NCI-H2029 treated with DMSO at 0.1 percent for 48 hours (cell line): ENCODE measurements at places on chromosomes 4 and X.

DNA sequence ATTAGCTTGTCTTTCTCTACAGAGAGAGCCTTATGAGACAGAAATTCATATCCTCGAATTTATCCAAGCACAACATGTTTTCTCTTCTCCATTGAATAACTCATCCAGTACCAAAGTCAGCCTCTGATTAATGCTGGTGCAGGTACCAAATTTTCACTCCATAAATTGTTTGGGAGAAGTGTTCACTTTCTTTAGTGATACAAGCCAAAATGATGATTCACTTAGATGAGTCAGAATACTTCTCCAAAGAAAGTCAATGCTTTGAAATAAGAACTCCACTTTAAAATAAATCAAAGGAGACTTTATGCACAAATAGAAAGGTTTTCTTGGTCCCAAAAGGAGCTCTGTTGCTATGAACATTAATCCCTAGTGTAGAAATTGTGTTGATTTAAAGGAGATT is 60.2 kb downstream of the MAOB start:
- DNase-seq, result no peak

DNA sequence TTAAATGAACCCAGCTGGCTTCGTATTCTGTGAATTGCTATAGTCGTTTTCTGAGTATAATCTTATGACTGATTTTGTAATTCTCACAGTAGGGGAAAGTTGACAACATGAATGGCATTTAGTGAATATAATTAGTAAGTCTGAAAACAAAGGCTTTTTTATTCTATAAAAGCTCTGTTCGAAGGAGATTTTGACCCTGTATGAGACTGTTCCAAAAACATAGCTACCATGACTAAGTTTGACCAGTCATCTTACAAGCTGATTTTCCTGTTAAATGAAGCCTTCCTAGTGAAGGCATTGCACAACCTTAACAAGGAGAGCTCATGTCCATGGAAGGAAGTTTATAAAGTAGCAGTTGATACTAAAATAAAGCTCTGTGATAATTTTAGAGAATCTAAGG is 242.3 kb downstream of the RPA4 start:
- DNase-seq, result no peak

GRCh38 chr4:151530230-151530629 is 121.3 kb downstream of the FHIP1A start:
- DNase-seq, result no peak

- no peak for DNase-seq
Measured at GRCh38 chrX:118621081-118621759, 106.2 kb upstream of the IL13RA1 start.

GRCh38 chr4:71290074-71290473 is 48.7 kb upstream of the SLC4A4 start:
- DNase-seq, result no peak

- DNase-seq, result no peak
Measured at GRCh38 chrX:28901637-28902036, 314.4 kb downstream of the IL1RAPL1 start.

- DNase-seq, result no peak
Measured at GRCh38 chr4:162443510-162443909, 279.7 kb upstream of the FSTL5 start.

DNA sequence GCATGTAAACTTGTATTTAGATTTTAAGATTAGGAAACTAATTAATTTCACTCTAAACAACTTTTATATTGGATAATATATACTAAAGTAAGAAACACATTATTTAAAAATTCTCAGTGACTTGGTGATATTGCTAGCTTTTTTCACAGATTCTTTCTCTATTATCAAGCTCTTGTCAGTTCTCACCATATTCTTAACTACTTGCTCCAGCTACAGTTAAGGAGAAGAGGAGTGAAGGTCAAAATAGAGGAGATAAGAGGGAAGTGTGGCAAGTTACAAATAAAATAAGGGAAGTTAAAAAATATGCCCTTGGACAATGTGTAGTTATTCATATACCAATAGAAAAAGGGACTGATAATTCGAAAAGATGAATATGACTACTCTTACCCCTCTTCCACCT is 34.7 kb upstream of the NAF1 start:
- DNase-seq, result no peak

- no peak for DNase-seq
Measured at GRCh38 chrX:4787971-4788370, 1074.5 kb upstream of the PRKX start.

DNA sequence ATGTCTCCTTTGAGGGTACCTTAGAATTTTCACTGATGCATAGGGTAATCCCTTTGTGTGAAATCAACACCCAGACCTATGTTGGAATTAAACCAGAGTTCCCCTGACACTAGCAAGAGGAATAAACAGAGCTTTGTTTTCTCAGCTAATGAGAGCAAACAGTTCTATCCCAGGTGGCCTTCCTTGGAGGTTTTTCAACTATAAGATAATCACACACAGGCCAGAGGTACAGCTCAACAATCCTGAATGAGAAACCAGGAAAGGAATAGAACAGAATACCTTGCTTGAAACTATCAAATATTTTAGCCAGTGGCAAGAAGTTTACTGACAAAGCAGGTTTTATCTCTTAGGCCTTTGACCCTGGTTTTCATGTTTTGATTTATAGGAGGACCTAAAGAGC is 100.2 kb downstream of the OTC start:
- no peak for DNase-seq

DNA sequence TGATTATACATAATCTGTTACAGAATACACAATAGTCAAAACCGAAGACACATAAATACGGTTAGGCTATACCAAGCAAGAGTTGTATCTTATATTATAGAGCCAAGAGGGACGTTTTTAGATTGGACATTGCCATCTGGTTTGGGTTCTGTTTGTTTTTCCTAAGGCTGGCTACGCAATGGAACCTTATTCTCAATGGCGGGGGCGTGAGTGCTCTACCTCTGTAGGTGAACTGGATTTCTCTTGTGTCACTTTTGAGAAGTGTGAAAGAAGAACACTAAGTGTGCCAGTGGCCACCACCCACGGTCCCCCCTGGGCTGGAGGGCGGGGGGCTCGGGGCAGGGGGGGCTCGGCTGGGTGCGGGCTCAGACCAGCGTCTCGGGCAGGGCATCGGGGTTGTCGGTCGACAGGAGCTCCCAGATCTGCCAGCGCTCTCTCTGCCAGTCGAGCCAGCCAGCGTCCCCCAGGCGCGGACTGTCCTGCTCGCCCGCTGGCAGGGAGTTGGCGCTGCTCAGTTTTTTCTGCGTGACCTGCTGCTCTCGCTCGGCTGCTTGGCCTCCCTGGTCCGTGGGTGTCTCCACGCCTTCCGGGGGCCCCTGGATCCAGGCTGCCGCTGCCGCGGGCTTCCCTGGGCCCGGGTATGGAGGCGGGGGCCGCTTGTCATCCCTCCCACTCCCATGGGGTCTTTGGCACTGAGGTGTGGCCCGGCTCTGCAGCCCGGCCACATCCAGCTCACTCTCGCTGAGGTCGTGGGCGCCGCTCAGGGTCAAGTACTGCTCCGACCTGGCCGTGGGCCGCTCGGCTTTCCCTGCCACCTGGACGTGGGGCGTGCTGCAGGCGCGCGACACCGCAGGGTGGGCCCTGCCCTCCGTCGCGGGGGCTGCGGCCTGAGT is 27.6 kb downstream of the HCCS start:
- DNase-seq, result no peak

GRCh38 chr4:104879367-104879766 is 267.3 kb upstream of the TET2 start:
- no peak for DNase-seq

GRCh38 chr4:30875658-30876269 is 155.6 kb downstream of the PCDH7 start:
- DNase-seq, result no peak

GRCh38 chrX:15567267-15567666 is 33.5 kb downstream of the ACE2 start:
- no peak for DNase-seq

DNA sequence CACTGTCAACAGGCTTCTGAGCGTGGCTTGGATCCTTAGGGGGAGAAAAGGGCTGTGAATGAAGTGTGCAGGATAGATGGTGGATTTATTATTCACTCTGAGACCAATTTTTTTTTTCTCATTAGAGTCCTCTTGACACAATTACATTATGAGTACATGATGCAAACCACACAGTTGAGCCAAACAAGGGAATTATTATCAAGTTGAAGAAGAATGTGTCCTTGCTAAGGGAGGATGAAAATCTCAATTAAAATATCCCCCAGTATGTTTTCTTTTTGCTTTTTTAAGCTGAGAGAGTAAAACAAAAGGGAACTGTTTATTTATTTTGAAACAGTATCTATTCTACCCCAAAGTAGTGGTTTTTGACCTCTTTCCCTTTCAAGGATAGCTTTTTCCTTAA is 40.4 kb downstream of the RPS3A start:
- DNase-seq, result no peak

GRCh38 chr4:101419336-101420135 is 72.2 kb upstream of the PPP3CA start:
- DNase-seq, result no peak

- peak; percentile 26 for DNase-seq
Measured at GRCh38 chr4:61199873-61200186, 296 bp upstream of the ADGRL3 start.
